ENCODE measurements at places on chromosomes 7 and 10. TPM values are rescaled to one million over a fixed set of nuclear protein-coding genes. Genes with fewer than 3 reads are reported as not detected.

TAS2R5 gene
- 0.18 TPM for polyA plus RNA-seq

DNA sequence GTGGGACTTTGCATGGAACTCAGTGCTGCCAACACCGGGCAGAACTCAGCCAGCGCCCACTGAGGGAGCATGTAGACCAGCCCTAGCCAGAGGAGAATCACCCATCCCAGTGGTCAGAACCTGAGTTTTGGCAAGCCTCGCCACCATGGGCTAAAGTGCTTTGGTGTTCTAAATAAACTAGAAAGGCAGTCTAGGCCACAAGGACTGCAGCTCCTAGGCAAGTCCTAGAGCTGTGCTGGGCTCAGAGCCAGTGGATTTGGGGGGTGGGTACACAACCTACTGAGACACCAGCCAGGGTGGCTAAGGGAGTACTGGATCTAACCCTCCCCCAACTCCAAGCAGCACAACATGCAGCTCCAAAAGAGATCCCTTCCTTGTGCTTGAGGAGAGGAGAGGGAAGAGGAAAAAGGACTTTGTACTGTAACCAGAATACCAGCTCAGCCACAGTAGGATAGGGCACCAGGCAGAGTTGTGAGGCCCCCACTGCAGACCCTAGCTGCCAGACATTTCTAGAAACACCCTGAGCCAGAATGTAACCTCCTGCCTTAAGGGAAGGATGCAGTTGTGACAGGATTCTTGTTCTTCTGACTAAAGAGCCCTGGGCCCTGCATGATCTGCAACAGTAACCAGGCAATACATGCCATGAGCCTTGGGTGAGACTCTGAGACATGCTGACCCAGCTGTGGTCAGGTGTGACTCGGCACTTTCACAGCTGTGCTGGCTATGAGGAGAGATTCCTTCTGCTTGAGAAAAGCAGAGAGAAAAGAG lies 24.4 kb downstream of the GSDME start:
- no peak for DNase-seq

- DNase-seq: no peak
Observed at GRCh38 chr7:70051726-70052125, 453.5 kb downstream of the AUTS2 start.

SPDYE11 gene
- polyA plus RNA-seq: not detected

PIP gene
- not detected for polyA plus RNA-seq

SPDYE2B gene
- polyA plus RNA-seq: not detected

DNA sequence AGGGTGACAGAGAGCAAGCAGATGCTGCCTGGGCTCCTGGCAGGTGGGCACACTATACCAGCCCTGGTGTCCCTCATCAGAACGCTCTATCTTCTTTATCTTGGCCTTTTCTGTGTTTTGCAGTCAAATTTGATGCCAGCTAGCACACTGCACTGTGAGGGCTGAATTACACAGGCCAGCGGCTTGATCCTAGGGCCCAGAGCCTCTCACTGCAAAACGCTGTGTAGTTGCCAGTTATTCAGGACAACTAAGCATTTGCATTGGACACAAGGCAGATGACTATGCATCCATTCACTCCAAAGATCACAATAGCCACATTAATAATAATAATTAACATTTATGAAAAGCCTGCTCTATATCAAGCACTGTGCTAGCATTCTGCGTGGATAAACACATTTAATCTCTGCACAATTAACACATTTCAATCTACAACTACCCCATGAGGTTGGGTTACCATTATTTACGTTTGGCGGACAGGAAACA lies 100.3 kb downstream of the PAXIP1 start:
- DNase-seq: no peak

GRCh38 chr7:67896721-67897120 lies 900.1 kb downstream of the TYW1 start:
- no peak for DNase-seq

GRCh38 chr10:17122052-17122451 lies 7.6 kb downstream of the CUBN start:
- no peak for DNase-seq

GRCh38 chr10:15244635-15245197 lies 76.2 kb upstream of the NMT2 start:
- DNase-seq: no peak

DNA sequence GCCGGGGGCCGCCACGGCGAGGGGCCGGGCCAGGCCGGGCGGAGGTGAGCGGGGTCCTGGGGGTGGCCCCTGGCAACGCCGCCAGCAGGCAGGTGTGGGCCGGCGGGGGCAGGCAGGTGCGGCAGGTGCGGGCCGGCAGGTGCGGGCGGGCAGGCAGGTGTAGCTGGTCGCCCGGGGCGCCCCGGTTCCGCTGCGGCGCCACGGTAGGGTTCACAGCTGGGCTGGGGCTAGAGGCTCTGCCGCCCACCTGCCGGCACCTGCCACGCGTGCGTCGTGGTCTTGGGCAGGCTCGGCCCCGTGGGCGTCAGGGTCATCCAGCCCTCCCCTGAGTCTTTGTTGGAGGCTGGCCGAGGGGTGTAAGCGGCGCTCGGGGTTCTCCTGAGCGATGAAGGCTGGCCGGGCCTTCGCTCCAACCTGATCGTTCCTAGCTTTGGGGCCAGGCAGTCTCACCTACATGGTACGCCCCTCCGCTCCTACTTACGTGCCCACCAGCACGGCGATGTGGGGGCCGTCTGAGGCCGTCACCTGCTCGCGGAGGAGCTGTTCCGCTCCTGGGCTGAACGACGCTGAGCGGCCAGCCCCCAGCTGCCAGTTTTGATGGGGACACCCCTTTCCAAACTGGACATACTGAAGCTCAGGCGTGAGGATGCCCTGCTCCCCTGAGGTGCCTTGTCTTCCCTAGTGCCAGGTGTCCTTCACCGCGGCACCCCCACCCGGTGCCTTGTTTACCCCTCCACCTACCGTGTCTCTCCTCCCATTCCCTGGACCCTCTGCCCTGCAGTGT lies 493 bp downstream of the ZMIZ2 start:
- no peak for DNase-seq
